Activated T-cell treated with anti-CD3 and anti-CD28 coated beads, Interleukin-2, amount 50 U/mL, for 72 hours (primary cell): ENCODE measurements at places on chromosomes 12 and 14. TPM values are rescaled to one million over a fixed set of nuclear protein-coding genes. Genes with fewer than 3 reads are reported as not detected.

The SRGAP1 gene
- 0.02 TPM for total RNA-seq

- DNase-seq, result peak; percentile 42
These were observed at the start of gene PRICKLE1 for GRCh38 chr12:42589465-42590329. Gene PRICKLE1 (minus strand): TSS chr12:42589746. CDS start chr12:42472516, 117,230 bp downstream.

- DNase-seq, result no peak
These were observed 25.0 kb upstream of the HIGD1C start for GRCh38 chr12:50927356-50927755.

The RFLNA gene
- total RNA-seq, result not detected

GRCh38 chr14:56715938-56716337 is 94.3 kb downstream of the OTX2 start:
- no peak for DNase-seq

The CLEC9A gene
- total RNA-seq, result not detected

The P2RX2 gene
- total RNA-seq, result not detected

The LRFN5 gene
- not detected for total RNA-seq

GRCh38 chr12:106671840-106672239 is 89.0 kb downstream of the RFX4 start:
- no peak for DNase-seq
